ENCODE measurements at places on chromosomes 11 and 22.

DNA sequence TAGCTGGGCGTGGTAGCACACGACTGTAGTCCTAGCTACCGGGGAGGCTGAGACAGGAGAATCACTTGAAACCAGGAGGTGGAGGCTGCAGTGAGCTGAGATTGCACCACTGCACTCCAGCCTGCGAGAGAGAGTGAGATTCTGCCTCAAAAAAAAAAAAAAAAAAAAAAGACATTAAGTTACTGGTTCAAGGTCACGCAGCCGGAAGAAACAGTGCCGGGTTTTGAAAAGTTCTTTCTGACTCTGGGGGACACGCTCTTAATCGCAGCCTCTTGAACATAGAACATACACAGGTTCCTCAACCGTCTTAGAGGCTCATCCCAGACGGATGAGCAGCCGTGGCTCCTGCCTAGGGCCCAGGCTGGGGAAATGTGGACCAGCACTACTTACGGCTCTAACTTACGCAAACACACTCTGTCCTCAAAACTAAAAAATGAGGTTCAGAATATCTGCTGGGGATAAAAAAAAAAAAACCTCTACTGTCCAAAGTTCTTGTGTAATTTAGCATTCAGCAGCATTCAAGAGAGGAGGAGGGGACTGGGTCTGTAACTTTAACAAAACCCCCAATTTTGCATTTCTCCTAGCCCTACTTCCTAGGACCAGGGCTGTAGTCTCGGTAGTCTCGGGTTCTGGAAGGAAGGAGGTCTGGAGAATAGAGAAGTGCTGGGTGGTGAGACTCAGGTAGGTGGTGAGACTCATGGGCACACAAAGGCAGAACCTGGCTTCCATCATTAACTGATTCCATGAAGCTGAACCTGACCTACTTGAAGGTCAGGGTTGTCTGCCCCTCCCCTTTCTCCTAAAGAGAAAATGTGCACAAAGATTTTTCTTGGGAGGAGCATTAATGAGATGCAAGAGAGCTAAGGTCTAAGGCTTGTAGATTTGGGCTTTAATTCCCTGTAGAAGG is 6.0 kb downstream of the SPTBN2 start:
- no peak for DNase-seq

DNA sequence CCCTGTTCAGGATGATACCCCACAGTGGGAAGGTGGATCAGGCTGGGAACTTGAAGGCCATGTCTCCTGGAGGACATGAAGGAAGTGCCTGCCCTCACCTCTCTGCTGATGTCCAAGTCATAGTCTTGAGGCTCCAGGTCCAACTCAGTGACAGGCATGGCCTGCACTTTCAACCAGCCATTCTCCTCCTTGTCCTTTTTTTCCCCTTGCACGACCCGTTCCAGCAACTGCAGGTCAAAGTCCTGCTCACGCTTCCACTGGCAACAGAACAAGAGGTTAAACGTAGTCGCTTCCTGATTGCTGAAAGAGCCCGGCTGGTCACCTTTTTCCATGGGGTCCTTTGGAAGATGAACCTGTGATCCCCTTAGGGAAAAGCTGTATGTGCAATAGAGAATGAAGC is 47.7 kb downstream of the C11orf58 start:
- DNase-seq, result no peak

GRCh38 chr11:32385998-32386397 is 49.3 kb downstream of the WT1 start:
- DNase-seq, result peak; percentile 54

- DNase-seq, result no peak
Observed at GRCh38 chr11:36684840-36685801, 87.1 kb upstream of the RAG2 start.

DNA sequence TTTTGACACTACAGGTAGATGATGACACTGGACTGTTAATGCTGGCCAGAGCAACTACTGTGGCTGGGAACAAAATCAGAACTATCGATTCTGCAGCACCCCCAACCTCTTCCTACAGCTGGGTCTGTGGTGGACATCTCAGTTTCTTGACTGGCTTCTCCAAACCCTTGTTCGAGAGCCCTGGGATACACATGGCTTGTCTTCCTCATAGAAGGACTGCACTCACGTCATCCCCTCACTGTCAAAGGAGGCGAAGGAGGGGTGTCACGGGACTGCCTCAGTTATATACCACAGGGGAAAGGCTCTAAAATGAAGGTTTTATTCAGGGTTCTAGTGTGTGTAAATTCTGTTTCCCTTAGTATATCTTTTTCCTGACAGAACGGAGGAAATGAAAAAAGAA is 44.9 kb downstream of the PITPNB start:
- DNase-seq, result no peak

DNA sequence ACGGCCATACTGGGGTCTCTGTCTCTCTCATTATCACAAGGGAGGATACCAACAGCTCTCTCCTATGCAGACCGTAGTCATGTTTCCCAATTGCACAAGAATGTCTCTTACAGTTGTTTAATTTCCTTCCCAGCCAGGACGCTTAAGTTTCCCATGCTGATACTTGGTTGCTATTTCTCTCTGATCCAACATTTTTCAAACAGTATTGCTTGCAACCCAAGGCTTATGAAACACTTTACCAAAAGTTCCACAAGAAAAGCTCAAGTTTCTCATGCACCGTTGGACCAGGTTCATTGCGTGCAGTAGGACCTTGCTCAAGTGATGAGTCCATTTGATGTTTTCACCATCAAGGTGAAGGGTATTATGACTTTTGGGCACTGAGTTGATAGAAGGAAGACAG is 46.6 kb downstream of the GGTLC2 start:
- no peak for DNase-seq

- no peak for DNase-seq
Observed at GRCh38 chr11:64520013-64520412, 71.0 kb upstream of the SLC22A12 start.

DNA sequence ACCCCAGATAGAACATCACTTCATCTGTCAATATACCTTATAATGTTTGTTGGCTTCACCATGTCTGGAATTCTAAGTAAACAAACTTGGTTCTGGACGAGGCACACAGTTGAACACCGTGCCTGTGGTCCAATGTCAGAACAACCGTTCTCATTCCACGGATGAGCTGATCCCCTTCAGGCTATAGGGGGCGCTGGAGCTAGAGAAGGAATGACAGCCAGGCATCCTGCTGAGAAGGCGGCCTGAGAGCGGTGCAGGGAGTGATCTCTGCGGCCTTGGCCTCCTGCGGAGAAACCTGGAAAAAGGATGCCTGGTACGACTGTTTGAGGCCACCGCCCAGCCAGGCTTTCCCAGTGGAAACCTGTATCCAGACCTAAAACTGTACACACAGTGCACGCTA is 48.7 kb downstream of the FDX1 start:
- DNase-seq, result peak; percentile 28

- DNase-seq, result no peak
Observed at GRCh38 chr11:23310276-23310675, 450.0 kb upstream of the CCDC179 start.

- DNase-seq, result no peak
Observed at GRCh38 chr11:11427140-11427539, 74.1 kb upstream of the CSNK2A3 start.

GRCh38 chr22:37607010-37607934 is 1.4 kb upstream of the GGA1 start:
- peak; percentile 85 for DNase-seq

GRCh38 chr11:121892863-121893262 is 223.2 kb downstream of the BLID start:
- no peak for DNase-seq

- DNase-seq, result no peak
Observed at GRCh38 chr11:34243600-34244464, 114.0 kb downstream of the ABTB2 start.

GRCh38 chr22:22070371-22070824 is 87.8 kb upstream of the TOP3B start:
- no peak for DNase-seq

DNA sequence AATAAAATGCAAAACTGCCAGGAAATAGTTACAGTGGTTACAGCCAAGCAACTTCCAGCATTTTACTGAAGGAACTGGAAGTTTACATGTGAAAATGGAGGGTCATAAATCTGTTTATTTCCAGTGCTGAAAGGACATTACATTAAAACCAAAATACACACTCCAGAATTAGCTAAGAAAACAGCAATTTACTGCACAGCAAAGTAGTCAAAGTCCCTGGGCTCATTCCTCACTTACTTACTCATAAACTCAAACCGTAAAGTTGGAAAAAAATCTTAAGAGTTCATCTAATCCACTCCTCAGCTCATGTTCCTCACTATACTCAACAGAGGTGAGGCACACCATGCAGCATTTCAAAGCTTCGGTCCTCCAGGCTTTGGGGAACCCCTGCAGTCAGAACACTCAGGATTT is 17.4 kb downstream of the CTSC start:
- no peak for DNase-seq

DNA sequence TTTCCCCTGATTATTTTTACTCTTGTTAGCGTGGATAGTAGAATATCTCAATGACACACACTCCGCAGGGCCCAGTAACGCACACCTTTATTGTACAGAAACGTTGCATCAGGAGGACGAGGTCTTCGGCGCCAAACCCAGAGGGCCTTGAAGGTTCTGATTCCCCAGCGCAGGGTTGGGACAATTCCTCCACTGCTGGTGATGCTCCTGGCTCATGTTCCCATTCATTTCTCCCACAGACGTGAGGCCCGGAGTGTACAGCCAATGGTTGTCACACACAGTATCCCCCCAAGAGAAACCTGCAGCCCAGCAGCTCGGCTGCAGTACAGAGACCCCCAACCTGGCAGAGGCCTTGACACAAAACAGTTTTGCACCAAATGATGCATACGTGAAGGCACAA is 6.1 kb upstream of the ANO1 start:
- DNase-seq, result no peak

GRCh38 chr22:32652645-32653270 is 148.7 kb upstream of the TIMP3 start:
- DNase-seq, result no peak

- DNase-seq, result no peak
Observed at GRCh38 chr11:104525416-104525815, 361.5 kb upstream of the PDGFD start.

GRCh38 chr11:88167853-88168252 is 7.4 kb downstream of the RAB38 start:
- no peak for DNase-seq

DNA sequence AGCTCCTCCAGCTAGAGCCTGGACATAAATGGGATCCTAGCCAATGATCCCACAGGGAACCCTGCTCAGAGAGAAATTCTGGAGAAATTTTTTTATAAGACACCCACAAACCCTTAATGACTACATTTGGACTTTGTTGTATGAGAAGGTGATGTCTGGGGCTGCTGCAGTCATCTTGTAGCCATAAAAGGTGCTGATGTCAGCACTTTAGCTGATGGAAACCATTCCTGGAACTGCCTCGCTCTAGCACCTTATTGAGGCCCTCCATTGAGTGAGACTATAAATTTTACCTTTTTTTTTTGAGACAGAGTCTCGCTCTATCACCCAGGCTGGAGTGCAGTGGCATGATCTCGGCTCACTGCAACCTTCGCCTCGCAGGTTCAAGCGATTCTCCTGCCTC is 610.7 kb downstream of the OPCML start:
- DNase-seq, result no peak

DNA sequence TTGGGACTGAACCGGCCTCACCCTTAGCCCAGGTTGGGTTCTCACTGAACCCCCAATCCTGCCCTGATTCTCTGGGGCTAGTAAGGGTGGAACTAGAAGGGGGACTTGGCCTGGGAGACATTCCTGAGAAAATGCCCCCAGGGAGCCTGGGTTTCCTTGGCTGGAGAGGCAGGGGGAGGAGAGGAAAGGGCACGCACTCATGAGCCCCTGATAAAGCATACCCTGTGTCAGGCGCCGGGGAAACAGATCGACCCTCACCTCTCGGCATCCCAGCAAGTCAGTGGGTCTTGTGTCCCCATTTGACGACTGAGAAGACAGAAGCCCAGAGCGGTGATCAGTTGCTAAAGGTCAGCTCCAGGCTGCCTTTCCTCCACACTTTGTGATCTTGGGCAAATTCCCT is 47.7 kb upstream of the RTL6 start:
- DNase-seq, result no peak

DNA sequence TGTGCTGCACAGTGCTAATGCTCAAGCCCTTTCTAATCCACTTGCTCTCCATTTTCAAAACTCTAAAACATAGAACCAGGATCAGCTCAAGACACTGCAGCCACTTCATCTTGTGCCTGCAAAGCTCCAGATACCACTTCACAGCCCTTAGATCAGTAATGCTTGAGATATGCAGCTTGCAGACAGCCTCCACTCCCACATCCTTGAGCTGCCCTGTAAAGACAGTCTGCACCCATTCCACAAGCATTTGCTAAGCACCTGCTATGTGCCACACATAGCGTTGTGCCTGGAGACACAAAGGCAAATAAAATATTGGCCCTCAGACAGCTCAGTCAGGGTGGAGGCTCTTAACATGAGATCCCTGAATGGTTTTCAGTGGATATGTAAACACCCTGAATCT is 192.5 kb upstream of the SNX19 start:
- DNase-seq, result no peak

DNA sequence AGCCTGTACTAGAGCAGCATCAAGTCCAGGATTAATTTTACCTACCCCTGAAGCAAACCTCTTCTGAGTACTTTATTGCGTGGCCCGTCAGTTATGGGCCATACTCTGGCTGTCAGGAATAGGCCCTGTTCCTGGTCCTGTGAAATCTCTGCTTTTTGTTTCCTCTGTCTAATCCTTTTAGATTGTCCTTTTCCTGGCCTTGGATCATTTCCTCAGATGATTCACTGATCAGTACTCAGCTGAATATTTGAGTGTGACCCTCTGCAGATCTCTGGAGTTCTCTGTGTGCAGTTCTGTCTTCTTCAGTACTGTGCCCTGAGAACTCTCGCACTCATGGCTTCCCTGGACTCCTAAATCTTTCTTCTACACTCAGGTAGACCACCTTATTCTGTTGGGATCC is 123.5 kb downstream of the UVRAG start:
- DNase-seq, result no peak

GRCh38 chr11:1226226-1226985 is 3.5 kb downstream of the MUC5B start:
- DNase-seq, result peak; percentile 3

GRCh38 chr22:30116362-30117117 is 36.3 kb downstream of the HORMAD2 start:
- DNase-seq, result no peak

- DNase-seq, result no peak
Observed at GRCh38 chr11:134574947-134575346, 162.9 kb upstream of the B3GAT1 start.

Measured in BE2C (cell line).